HCT116 (cell line): ENCODE measurements at places on chromosomes 3 and 15.
A peak's percentile ranks its signal among the peaks of the same experiment; 100 is the strongest.

DNA sequence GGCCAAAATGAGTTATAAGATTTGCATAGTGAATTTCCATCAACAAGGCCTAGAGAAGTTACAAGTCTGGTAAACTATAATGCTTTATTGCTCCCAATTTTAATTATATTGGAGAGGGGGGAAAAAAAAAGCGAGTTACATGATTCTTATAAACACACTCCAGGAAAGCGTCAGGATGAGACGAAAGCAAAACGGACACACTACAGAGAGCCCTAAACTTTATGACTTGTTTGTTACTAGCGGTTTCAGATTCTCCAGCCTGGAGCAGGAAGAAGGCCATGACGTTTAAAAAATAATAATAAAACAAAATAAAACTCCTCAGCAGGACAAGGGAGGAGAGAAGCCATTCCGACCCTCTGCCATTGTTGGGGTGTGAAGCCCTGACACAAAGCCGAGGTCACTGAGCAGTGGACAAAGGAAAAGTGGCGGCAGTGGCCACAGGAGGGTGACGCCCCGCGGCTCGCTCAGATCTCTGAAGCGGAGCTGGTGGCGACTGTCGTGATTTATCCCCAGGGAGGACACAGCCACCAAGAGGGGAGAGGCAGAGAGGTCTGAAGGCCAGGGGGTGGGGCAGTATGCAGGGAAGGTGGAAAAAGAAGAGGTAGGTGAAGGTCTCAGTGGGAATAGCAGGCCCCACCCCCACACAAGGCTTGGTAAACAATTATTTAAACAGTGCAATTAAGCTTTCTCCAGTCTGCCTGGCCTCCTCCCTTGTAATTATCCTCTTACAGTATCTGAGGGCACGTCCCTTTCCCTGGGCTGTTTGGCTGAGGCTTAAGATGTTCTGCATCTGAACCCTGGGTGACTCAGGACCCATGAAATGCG is 45.3 kb downstream of the ADAMTS9 start:
- H3K4me3 ChIP-seq, result no peak overlapping the region
- no peak for DNase-seq
- no peaks in the 10 kb centered on the region for H3K4me1 ChIP-seq
- peaks cover 18% of the 10 kb centered on the region for H3K27me3 ChIP-seq

DNA sequence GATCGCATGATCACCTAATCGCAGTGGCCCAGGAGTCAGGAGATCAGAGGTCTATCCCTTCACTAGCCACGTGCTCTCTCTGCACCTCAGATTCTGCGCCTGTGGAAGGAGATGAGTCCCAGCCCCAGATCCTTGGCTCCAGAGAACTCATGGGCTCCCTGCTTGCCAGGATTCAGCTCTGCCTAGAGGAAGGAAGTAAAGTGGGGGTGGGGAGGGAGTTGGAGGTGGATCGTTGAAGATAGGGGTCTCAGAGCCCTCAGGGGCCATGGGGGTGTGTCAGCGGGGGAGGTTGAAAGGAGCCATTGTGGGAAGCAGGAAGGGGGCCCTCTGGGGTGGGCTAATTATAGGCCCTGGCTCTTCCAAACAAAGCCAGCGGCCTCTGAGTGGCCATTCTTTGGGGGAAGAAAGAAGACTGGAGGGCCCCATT is 11.3 kb upstream of the STRA6 start:
- no peak overlapping the region for H3K4me3 ChIP-seq
- H3K4me1 ChIP-seq, result peaks cover 3% of the 10 kb centered on the region; the same call in 1 of the 2 replicates
- no peak for DNase-seq
- no peaks in the 10 kb centered on the region for H3K36me3 ChIP-seq

GRCh38 chr3:13134166-13134878 is 61.1 kb upstream of the IQSEC1 start:
- no peak overlapping the region for H3K4me3 ChIP-seq
- DNase-seq, result no peak
- no peaks in the 10 kb centered on the region for H3K36me3 ChIP-seq
- no peak overlapping the region for H3K27ac ChIP-seq

GRCh38 chr3:120364821-120365220 is 15.7 kb upstream of the LRRC58 start:
- H3K36me3 ChIP-seq, result no peaks in the 10 kb centered on the region
- no peak for DNase-seq
- no peaks in the 10 kb centered on the region for H3K4me1 ChIP-seq
- no peak overlapping the region for H3K27ac ChIP-seq

DNA sequence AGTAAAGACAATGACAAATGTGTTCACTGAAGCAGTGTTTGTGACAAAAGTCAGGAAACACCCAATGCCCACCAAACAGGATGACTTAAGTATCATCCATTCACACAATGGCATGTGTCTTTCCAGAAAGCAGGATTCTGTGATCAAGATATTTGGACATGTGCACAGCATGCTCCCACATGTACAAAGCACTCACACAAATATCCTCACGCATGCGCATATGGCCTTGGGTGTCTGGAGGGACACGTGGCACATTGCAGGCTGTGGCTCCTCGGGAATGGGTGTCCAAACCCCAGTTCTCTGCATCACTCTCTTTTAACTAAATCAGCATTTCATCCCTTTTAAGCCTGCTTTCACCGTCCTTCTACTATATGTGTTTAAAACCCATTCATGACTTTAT is 130.5 kb downstream of the KLF13 start:
- DNase-seq, result no peak
- H3K36me3 ChIP-seq, result no peaks in the 10 kb centered on the region
- H3K4me1 ChIP-seq, result no peaks in the 10 kb centered on the region
- no peaks in the 10 kb centered on the region for H3K27me3 ChIP-seq

- no peak overlapping the region for H3K27ac ChIP-seq
- no peak overlapping the region for H3K4me3 ChIP-seq
- no peaks in the 10 kb centered on the region for H3K27me3 ChIP-seq
- H3K36me3 ChIP-seq, result no peaks in the 10 kb centered on the region
- no peaks in the 10 kb centered on the region for H3K4me1 ChIP-seq
Observed at GRCh38 chr3:118180853-118181252, 853.8 kb downstream of the IGSF11 start.

DNA sequence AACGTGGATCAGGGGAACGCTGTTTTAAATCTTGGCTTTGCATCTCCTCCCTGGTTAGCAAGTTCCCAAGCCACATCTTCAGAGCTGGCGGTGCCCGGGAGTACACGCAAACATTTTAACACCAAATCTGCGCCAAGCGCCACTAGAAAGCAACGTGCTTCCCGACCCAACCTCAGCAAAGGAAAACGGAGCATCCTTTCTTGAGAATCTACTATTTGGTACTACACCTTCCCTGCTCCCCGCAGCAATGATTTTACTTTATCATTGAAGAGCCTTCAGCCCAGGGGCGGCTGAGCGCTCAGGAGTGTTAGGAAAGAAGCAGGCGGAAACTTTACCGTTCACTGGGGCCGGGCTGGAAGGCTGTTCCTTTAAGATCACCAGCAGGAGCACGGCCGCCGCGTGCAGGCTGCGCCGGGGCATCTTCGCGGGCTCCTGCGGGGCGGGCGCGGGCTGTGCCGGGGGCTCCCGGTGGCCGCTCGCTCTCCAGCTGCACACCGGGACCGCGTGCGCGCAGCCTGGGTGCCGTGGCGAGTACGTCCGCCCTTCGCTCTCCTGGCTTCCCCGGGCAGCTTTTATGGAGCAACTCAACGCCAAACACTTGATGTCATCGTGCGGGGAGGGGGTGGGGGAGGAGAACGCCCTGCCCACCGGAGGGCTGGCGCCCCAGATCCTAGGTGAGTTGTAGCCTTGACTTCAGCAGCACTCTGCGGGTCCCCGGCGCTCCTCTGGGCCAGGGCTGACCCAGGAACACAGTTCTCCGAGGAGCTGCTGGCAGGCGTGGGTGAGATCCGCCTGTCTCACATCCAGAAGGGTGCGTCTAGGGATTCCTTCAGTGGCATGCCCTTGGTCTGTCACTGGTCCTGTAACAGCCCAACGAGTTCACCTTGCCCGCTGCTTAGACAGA is at the start of gene CA12:
TSS of gene CA12 (minus strand) at position 546 of the 904 bp plus-strand sequence. CDS start at position 420, 126 bp downstream.
- H3K4me3 ChIP-seq, result peak within 1 kb of the TSS; percentile 38
- peak within 1 kb of the TSS; percentile 7; the same call in 1 of the 2 replicates for H3K27ac ChIP-seq
- H3K27me3 ChIP-seq, result peaks cover 4% of the 10 kb centered on the region; the same call in 1 of the 2 replicates
- H3K36me3 ChIP-seq, result no peaks in the 10 kb centered on the region

GRCh38 chr15:74799856-74800558 is 12.6 kb upstream of the LMAN1L start:
- no peak overlapping the region for H3K4me3 ChIP-seq
- H3K27ac ChIP-seq, result peak overlapping the region; percentile 45
- peaks cover 31% of the 10 kb centered on the region for H3K36me3 ChIP-seq
- peak; percentile 29 for DNase-seq
- peaks cover 3% of the 10 kb centered on the region; the same call in 1 of the 2 replicates for H3K4me1 ChIP-seq

GRCh38 chr15:52652984-52653383 is 26.2 kb downstream of the ATOSA start:
- no peak overlapping the region for H3K27ac ChIP-seq
- no peaks in the 10 kb centered on the region for H3K27me3 ChIP-seq
- H3K4me3 ChIP-seq, result no peak overlapping the region

DNA sequence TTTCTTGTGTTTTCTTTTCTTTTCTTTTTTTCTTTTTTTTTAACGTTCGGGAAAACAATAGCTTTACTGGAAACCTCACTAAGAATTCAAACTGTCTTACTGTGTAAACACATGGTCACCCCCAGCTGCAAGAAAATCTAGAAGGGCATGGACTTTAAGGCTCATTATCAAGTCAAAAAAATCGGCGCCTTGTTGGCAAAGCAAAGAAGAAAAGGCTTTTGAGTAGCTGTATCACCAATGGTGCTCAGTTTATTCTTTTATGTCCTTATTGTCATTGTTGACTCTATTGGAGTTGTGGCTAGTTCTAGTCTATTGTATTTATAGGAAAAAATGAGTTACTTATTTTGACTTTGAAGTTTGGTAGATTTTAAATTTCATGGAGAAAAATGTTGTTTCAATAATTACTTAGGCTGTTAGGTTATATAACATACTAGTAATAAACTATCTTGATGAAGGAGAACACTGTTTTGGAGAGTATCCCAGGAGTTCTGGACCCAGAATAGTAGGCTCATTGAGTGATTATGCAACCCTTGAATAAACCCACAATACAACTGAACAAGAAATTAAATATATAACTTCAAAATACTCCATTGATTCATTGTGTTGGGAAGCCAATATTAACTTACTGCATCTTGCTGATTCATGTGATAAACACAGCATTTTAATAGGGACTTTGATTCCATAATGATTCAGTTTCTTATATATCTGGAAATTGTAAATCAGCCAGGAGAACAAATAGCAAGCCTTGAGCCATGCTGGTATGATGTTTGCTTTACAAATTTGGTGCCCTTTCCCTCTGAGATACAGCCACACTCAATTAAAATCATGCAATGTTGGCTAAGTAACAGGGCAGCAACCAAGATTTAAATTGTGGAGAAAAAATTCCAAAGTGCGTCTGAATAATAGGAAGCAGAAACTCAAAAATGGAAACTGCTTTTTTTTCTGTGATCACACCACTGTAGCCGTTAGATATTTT is 27.8 kb upstream of the GOLIM4 start:
- no peaks in the 10 kb centered on the region for H3K4me1 ChIP-seq
- no peak overlapping the region for H3K27ac ChIP-seq
- no peak overlapping the region for H3K4me3 ChIP-seq
- H3K27me3 ChIP-seq, result no peaks in the 10 kb centered on the region
- no peak for DNase-seq

DNA sequence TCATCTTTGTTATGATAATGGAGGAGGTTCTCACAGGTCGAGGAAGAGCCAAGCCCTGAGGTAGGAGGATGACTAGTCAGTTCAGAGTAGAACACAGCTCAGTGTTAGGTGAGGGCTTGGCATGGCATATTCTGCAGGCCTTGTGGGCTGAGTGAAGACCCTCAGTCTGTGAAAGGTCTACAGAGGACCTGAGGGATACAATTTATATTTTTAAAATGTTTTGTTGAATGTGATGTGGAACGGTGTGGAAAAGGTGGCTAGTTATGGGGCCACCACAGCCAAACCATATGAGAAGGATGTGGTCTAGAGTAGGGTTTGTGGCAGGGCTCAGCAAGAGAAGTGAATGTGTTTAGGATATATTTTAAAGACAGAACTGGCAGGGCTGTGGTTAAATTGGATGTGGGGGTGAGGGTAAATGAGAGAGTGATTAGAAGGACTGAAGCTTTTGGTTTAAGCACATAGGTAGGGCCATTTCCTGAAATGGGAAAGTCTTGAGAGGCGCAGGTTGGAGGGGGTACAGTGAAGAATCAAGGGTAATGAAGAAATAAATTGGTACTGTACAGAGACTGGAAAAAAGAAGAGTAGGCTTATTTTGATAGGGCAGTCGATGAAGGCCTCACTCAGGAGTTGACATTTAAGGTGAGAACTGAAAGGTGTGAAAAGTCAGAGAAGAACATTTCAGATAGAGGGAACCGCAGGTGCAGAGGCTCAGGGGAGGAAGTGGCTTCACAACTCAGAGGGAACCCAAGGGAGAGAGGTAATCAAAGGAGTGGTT is 60.5 kb downstream of the SPTSSB start:
- H3K4me3 ChIP-seq, result no peak overlapping the region
- no peak for DNase-seq
- peaks cover 9% of the 10 kb centered on the region for H3K4me1 ChIP-seq

- H3K36me3 ChIP-seq, result no peaks in the 10 kb centered on the region
- no peak overlapping the region for H3K4me3 ChIP-seq
- H3K4me1 ChIP-seq, result no peaks in the 10 kb centered on the region
- no peak for DNase-seq
- peaks cover 31% of the 10 kb centered on the region for H3K27me3 ChIP-seq
Observed at GRCh38 chr3:135471911-135472310, 493.6 kb upstream of the PPP2R3A start.

DNA sequence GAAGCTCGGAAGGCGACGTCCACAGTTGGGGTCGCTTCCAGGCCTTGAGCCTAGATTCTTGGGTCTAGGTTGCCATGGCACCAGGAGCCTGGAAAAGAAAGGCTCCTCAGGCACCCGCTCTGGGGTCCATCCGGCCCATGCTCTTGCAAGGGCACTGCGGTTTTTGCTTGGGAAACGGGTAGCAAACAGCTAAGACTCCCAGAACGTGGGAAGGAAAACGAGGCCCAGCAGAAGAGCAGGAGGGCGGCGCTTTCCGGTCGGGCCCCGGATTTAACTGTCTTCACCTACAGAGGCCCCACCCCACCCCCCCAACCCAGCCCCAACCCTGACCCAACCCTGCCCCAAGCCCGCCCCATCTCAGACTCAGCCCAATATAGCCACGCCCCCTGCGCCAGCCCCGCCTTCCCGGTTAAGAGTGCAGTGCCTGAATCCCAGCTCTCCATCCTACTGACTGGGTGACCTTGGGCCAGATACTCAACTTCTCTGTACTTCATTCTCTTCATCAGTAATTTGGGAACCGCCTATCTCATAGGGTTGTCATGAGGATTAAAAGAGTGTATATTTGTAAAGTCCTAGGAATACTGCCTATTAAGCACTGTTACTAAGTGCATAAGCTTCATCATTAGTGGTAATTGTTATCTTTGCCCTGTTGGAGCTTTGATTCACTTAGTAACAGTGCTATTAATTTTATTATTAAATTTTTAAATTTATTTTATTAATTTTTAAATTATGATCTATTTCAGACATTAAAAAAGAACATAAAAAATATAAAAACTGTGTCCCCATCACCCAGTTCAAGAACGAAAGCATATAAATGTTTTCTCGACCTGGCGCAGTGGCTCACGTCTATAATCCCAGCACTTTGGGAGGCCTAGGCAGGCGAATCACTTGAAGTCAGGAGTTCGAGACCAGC is 28.4 kb upstream of the SMAD6 start:
- peaks cover 21% of the 10 kb centered on the region for H3K4me1 ChIP-seq
- H3K36me3 ChIP-seq, result no peaks in the 10 kb centered on the region
- H3K4me3 ChIP-seq, result no peak overlapping the region
- no peak overlapping the region; the same call in 1 of the 2 replicates for H3K27ac ChIP-seq
- peak; percentile 60 for DNase-seq
